ENCODE measurements at places on chromosomes 2 and 18. TPM values are rescaled to one million over a fixed set of nuclear protein-coding genes. Genes with fewer than 3 reads are reported as not detected.

Gene PARD6G
- total RNA-seq: 31.1 TPM

DNA sequence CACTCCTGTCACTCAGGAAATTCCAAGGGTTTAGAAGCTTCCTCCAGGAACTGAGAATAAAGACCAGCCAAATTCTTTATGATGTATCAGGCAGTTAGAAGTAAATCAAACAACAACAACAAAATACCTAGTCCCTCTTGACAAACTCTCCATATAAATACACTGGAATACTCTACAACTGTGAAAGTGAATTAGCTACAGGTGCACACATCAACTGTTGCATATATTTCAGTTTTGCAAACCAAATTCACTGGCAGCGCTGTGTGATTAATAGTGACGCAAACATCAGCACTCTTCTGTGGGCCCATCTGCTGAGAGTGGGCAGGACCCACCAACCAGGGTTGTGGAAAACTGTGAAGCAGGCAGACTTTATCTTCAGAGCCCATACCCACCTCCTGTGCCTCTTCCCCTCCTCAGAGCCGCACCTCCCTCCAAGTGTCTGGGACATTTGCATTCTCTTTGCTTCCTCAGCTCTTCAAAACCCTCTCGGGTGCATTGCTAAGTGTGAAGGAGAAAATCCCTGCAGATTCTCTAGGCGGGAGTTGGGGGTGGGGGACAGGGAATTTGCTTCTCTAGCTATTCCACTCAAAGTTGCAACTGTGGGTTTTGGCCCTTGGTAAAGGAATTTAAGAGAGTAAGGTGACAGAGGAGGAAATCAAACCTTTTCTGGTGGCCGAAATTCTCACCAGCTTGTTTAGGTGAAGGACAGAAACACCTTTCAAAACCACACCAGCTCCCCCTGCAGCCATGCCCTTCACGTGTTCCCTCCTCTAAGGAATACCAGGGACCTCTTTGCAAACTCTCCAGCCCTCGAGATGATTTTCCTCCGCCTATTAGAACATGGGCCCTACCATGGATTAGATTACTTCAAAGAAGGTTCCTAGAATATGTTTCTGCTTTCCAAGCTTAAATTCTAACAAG lies 119.3 kb downstream of the MRO start:
- H3K4me3 ChIP-seq: no peak overlapping the region
- H3K36me3 ChIP-seq: no peaks in the 10 kb centered on the region
- no peak for DNase-seq
- H3K27ac ChIP-seq: no peak overlapping the region
- no peaks in the 10 kb centered on the region for H3K4me1 ChIP-seq
- no peaks in the 10 kb centered on the region for H3K27me3 ChIP-seq

DNA sequence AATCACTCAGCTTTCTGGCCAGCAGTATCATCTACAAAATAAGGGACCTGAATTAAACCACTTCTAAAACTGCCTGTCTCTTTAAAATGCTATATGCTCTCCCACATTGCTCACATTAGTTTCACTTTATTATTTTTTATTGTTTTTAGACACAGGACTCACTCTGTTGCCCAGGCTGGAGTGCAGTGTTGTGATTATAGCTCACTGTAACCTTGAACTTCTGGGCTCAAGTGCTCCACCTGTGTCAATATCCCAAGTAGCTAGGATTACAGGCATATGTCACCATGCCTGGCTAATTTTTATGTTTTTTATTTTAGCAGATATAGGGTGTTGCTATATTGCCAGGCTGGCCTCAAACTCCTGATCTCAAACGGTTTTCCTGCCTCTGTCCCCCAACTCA lies 591.3 kb upstream of the ZNF804A start:
- no peaks in the 10 kb centered on the region for H3K4me1 ChIP-seq
- no peaks in the 10 kb centered on the region for H3K27me3 ChIP-seq
- DNase-seq: no peak

DNA sequence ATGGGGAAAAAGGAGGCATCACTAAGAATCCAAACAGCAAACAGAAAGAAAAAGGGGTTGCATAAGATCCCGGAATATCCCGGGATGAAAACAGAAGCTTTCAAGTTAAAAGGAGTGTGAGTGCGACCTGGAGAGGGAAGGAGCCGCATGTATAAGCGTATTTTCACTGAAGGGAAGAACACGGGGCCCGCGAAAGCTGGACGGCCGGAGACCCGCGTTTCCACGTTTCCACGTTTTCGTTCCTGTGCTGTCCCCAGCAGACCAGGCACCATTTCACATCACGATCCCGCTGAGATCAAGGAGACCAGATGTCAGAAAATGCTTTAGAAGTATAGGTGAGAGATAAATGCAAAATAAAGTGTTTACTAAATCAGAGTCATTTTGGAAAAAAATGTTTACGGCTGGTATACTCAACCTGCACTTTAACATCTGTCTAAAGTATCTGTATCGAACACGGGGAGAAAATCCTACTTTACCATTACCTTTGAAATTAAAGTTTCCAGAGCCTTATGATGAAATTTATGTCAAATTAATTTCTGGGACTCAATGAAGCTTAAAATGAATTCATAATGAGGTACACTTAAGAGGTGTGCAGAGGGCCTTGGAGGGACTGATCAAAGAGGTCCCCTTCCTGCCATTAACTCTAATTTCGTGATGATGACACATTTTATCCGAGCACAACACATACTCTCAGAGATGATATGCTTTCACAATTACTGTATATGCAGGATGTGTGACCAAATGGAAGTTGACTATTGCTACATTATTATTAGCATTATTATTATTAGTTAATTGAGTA lies 71.0 kb upstream of the SALL3 start:
- no peak for DNase-seq
- H3K4me1 ChIP-seq: no peaks in the 10 kb centered on the region
- no peaks in the 10 kb centered on the region for H3K36me3 ChIP-seq
- no peaks in the 10 kb centered on the region for H3K27me3 ChIP-seq
- H3K27ac ChIP-seq: no peak overlapping the region
- H3K4me3 ChIP-seq: no peak overlapping the region

- no peaks in the 10 kb centered on the region for H3K27me3 ChIP-seq
- H3K27ac ChIP-seq: no peak overlapping the region
- no peak for DNase-seq
- H3K4me1 ChIP-seq: peaks cover 16% of the 10 kb centered on the region
- no peak overlapping the region for H3K4me3 ChIP-seq
Measured at GRCh38 chr2:206561962-206562361, 80.3 kb upstream of the FAM237A start.

DNA sequence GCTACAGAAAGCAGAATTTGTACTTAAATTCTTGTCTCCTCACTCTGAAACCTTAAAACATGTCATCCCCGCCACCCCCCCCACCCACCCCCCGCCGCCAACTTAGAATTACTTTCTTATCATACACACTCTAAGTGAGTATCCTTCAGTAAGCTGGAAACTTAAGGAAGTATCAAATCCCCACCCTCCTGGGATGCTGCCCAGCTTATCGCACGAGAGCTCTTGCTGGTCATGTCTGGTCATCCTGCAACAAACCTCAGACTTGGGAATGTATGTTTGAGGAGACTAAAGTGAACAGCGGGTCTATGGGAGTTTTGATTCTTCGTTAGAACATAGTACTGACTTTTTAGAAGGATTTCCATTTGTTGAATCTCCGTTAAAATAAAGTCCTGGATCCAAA lies 203.3 kb downstream of the PTGR3 start:
- H3K36me3 ChIP-seq: no peaks in the 10 kb centered on the region
- H3K27me3 ChIP-seq: no peaks in the 10 kb centered on the region
- no peak overlapping the region for H3K4me3 ChIP-seq
- no peak for DNase-seq
- H3K27ac ChIP-seq: no peak overlapping the region

Gene ATOH8
- 12.1 TPM for total RNA-seq

DNA sequence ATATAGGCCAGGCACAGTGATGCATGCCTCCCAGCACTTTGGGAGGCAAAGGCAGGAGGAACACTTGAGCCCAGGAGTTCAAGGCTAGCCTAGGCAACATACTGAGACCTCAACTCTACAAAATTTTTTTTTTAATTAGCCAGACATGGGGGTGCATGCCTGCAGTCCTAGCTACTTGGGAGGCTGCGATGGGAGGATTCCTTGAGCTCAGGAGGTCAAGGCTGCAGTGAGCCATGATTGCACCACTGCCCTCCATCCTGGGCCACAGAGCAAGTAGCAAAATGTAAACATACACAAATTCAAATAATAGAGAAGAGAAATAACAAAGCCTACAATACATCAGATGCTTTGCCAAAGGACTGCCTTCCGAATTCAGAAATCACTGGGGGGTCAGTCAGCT lies 7.0 kb upstream of the SP3 start:
- no peaks in the 10 kb centered on the region for H3K36me3 ChIP-seq
- no peak overlapping the region for H3K27ac ChIP-seq
- no peak for DNase-seq
- H3K4me3 ChIP-seq: no peak overlapping the region
- H3K27me3 ChIP-seq: no peaks in the 10 kb centered on the region

DNA sequence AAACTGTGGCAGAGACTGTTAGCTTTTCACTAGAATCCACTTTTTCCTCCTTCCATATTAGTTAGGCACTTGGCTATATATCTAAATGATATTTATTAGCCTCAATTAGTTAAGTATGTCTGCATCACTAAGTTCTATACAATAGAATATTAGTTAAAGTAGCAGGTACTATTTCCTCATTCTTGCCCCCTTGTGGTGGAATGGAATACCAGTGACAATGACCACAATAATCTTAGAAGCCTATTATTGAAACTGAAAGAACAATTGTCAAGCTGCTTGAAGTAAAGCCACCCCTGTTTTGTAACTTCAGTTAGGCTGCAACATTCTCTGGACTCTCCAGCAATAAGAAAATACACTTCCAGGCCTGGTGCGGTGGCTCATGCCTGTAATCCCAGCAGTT lies 476.3 kb upstream of the VWC2L start:
- H3K27ac ChIP-seq: no peak overlapping the region
- no peaks in the 10 kb centered on the region for H3K27me3 ChIP-seq
- DNase-seq: no peak
- no peaks in the 10 kb centered on the region for H3K36me3 ChIP-seq
- H3K4me3 ChIP-seq: no peak overlapping the region
- no peaks in the 10 kb centered on the region for H3K4me1 ChIP-seq

DNA sequence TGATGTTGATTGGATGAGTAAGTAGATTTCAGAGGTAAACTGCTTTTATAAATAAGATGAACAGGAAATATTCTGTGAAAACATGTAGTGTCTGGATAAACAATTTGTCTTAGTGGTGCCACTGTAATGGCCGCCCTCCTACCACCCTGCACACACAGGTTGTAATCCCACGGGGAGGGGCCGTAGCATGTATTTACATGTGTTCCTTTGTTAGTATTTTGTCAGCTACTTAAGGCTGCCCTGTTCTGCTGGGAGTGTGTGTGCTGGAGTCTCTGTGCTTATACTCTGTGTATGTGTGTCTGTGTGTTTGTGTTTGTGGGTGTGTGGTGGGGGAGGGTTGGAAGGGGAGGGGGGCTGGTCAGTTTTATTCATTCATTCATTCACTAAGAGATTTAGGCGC lies 5.1 kb downstream of the TSHZ1 start:
- H3K4me3 ChIP-seq: no peak overlapping the region
- no peaks in the 10 kb centered on the region for H3K27me3 ChIP-seq
- peak overlapping the region; percentile 99 for H3K27ac ChIP-seq
- peaks cover 66% of the 10 kb centered on the region for H3K4me1 ChIP-seq
- no peaks in the 10 kb centered on the region for H3K36me3 ChIP-seq

- H3K36me3 ChIP-seq: no peaks in the 10 kb centered on the region
- no peak for DNase-seq
- H3K4me1 ChIP-seq: no peaks in the 10 kb centered on the region
Measured at GRCh38 chr2:22991844-22992243, 393.1 kb upstream of the KLHL29 start.

DNA sequence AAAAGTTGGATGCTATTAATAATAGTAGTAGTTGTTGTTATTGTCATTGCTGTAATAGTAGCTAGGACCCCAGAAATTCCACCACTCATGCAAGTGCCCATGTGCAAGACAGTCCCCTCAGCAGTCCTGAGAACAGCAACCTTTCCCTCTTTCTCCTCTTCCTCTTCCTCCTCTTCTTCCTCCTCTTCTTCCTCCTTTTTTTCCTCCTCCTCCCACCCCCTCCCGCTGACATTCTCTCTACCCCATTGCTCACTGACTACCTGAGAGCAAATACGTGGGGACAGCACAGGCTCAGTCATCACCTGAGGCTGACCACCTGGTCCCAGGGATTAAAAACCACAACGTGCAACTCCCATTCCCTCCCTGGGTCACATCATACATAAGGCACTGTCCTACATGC lies 41.8 kb downstream of the SMAD7 start:
- no peak overlapping the region for H3K27ac ChIP-seq
- H3K4me1 ChIP-seq: no peaks in the 10 kb centered on the region
- no peak for DNase-seq
- no peak overlapping the region for H3K4me3 ChIP-seq
- no peaks in the 10 kb centered on the region for H3K36me3 ChIP-seq

Gene EPB41L5
- 12.2 TPM for total RNA-seq

Gene RABL2A
- 3.1 TPM for total RNA-seq

- no peaks in the 10 kb centered on the region for H3K27me3 ChIP-seq
- H3K36me3 ChIP-seq: no peaks in the 10 kb centered on the region
- no peaks in the 10 kb centered on the region for H3K4me1 ChIP-seq
- H3K4me3 ChIP-seq: no peak overlapping the region
Measured at GRCh38 chr2:43092520-43093179, 133.8 kb downstream of the ZFP36L2 start.

Gene ACOXL
- not detected for total RNA-seq

- H3K27me3 ChIP-seq: no peaks in the 10 kb centered on the region
- H3K36me3 ChIP-seq: no peaks in the 10 kb centered on the region
- peak overlapping the region; percentile 31 for H3K27ac ChIP-seq
- no peak for DNase-seq
Measured at GRCh38 chr18:62426191-62426488, 96.7 kb upstream of the ZCCHC2 start.

- peak overlapping the region; percentile 27 for H3K4me3 ChIP-seq
- DNase-seq: no peak
- no peaks in the 10 kb centered on the region for H3K4me1 ChIP-seq
- H3K36me3 ChIP-seq: no peaks in the 10 kb centered on the region
- no peaks in the 10 kb centered on the region for H3K27me3 ChIP-seq
Measured at GRCh38 chr18:5456577-5457461, 87.0 kb downstream of the EPB41L3 start.

DNA sequence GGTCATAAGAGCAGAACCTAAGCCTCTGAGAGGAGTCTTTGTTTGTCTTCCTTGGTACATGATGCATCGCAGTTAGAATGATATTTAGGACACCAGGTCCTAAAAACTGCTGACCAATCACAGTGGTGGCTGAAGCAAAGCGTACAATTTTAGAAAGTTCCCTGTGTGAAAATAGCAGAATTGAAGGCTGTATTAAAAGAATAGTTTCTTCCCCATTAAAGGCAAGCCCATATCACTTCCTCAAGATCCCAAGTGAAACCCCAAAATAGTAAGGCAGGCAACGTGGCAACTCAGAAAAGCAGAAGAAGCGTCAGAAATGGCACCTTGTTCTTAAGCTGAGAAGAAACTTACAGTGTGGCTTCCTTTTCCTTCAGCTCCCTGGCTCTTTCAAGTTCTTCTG lies 154.8 kb upstream of the PGAP1 start:
- no peaks in the 10 kb centered on the region for H3K36me3 ChIP-seq
- no peak overlapping the region for H3K4me3 ChIP-seq
- peaks cover 16% of the 10 kb centered on the region for H3K4me1 ChIP-seq
- DNase-seq: no peak

GRCh38 chr2:45776160-45776955 lies 124.9 kb downstream of the PRKCE start:
- H3K36me3 ChIP-seq: no peaks in the 10 kb centered on the region
- H3K4me3 ChIP-seq: no peak overlapping the region
- H3K4me1 ChIP-seq: no peaks in the 10 kb centered on the region
- H3K27ac ChIP-seq: no peak overlapping the region
